NCI-H187 treated with DMSO at 0.1 percent for 48 hours (cell line): ENCODE measurements at places on chromosomes 1 and 21.

GRCh38 chr1:178916448-178917174, 45.7 kb upstream of the ANGPTL1 start:
- no peak for DNase-seq

DNA sequence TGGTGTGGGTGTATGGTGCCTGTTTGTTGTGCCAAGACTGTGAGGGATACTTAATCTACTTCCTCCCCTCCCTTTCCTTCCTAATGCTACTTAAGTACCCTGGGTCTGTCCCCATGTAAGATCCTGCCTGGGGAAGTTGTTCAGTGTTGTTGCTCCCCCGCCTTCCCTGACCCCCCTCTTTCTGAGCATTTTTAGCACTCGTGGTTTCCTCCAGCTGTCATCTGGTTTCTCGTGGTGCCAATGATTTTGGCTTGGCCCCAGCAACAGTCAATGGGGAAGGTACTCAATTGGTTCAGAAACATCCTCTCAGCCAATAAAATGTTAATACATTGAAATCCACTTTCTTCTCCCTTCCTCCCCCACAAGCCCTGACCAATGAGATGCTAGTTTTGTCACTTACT, 8.0 kb upstream of the B4GALT3 start:
- no peak for DNase-seq

DNA sequence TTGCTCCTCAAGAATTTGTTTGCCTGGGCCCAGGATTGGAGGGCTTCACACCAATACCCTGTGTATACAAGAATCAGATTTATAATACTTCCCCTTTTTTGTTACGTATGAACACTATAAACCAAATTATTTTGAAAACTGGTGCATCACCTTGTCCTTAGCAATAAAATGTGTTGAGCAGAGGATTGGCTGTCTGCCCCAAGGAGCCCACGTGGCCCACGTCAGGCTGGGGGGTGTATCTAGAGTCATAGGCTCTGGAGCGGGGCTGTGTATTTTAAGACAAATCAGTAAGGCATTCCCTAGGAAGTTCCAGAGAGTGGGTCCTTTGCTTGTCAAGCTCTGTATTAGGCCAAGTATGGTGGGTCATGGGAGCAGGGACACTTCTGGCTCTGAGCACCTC, 2.0 kb upstream of the ST3GAL3 start:
- no peak for DNase-seq

GRCh38 chr1:10735563-10736305, 60.7 kb downstream of the CASZ1 start:
- DNase-seq, result no peak

DNA sequence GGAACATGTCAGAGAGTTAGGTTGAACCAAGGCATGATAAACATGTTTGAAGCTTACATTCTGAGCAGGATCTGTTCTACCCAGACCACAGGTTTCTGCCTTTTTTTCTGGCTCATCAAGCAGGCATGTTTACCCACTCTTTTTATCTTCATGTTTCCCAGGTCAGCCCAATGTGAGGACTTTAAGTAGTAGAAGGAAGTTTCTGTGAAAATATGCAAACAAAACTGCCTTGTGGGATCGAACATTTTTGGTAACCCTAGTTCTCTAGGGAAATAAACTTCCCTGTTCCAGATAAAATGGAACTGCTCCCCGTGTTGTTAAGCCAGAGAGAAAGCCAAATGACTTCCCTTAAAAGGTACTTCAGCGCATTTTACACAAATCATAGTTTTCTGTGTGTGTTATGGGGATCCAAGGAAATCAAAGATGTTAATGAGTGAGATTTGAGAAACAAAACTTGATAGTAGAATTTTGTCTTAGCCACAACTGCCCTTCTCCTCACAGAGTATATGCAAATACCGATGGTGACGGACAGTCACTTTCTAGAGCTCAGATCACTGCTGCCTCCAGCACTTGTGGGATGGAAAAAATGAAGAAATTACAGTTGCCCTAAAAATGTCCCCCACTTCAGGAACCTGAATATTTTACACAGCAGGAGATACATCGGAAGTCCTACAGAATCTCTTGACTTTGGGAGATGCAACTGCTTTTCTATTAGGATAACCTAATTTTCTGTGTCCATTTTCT, 765 bp upstream of the HIPK1 start:
- no peak for DNase-seq

DNA sequence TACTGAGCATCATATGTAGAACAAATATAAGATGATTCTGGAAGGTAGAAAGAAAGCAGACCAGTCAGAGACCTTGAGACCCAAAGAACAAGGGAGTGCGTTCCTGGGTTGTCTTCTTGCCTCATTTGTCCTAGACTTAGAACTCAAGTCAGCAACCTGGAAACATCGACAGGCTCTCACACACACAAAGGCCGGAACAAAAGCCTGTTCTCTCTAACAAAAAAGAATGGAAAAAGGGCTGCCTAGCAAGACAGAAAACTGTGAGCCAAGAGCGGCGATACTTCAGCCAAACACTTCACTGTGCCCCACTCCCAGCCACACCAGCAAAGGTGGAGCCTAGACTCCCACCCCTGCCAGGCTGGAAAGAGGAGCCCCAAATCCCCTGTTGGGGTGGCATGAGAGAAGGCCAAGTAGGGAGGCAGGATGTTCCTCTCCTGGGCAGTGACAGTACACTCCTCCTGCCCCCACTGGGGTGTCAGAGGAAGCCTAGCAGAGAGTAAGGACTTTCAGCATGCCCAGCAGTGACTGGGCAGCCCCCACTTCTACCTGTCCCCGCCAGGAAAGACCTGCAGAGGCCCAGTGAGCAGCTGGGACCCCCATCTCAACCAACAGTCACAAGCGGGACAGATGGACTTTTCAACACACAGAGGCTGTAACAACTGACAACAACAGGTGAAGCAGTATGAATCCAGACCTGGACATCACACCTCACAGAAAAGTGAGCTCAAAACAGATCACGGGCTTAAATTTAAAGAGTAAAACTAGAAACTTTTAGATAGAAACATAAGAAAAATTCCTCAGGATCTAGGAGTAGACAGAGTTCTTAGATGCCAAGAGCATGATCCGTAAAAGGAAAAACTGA, 33.0 kb downstream of the MRAP start:
- DNase-seq, result no peak

DNA sequence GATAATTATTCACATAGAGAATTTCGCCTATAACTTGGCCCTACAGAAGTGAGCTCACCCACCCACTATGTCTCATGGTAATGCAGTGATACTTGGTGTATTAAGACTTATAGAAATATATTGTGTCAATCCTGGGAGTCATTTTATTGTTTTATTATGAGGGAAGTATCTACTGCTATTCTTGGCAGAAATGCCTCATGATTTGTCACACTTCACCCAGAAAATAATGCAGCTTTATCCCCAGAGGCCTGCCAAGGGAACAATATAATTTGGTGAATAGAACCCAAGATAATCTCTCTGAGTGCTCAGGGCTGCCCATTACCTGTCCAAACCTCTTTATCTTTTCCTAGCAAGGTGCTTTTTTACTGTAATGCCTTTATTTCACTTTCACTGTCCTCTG, 98.0 kb downstream of the ZP4 start:
- DNase-seq, result no peak

DNA sequence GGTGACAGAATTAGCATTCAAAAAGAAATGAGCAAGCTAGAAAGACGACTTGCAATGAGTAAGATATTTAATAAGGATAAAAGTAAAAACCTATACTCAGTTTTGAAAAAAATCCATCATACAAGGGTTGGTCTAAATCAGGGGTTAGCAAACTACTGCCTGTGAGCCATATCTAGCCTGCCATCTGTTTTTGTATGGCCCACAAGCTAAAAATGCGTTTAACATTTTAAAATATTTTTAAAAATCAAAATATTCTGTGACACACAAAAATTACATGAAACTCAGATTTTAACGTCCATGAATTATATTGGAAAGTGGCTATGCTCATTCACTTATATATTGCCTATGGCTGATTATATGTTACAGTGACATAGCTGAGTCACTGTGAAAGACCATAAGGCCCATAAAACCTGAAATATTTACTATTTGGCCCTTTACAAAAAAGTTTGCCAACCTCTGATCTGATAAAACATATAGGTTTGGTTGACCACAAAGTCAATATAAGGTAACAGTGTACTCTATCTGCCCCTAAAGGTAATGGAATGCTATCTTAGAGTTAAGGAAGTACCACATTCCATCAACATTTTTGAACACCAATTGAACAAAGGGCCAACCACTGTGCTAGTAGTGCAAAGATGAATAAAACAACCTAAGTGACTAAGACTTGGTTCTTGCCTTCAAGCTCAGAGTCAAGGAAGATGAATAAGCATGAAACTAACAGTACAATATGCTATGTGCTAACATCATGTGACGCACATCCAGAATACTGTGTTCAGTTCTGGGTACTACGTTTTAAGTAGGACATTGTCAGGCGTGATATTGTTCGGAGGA, 3.2 kb downstream of the IFT25 start:
- DNase-seq, result no peak

DNA sequence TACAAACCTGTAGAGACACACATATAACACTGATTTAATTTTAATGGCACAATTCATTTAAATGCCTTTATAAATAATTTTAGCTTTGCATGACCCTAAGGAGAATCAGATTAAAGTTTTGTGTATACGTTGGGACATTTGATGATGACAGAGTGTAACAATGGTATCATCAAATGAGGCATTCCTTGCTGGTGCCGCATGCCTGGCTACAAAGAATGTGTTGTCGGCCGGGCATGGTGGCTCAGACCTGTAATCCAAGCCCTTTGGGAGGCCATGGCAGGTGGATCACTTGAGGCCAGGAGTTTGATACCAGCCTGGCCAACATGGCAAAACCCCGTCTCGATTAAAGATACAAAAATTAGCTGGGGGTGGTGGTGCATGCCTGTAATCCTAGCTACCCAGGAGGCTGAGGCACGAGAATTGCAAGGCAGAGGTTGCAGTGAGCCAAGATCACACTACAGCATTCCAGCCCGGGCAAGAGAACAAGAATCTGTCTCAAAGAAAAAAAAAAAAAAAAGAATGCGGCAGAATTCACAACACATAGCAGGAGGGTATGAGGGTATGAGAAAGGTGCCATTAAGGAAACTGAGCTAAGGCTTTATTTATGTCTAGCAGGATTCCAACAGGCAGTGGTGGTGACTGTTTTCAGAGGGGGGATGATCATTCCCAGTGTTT, 58.9 kb downstream of the PTPN14 start:
- DNase-seq, result no peak

GRCh38 chr1:159881622-159882526, 18.1 kb downstream of the CFAP45 start:
- peak; percentile 96 for DNase-seq
